ENCODE measurements at places on chromosomes 1 and 21.

GRCh38 chr1:211912844-211913432, 82.4 kb upstream of the LPGAT1 start:
- DNase-seq = no peak

DNA sequence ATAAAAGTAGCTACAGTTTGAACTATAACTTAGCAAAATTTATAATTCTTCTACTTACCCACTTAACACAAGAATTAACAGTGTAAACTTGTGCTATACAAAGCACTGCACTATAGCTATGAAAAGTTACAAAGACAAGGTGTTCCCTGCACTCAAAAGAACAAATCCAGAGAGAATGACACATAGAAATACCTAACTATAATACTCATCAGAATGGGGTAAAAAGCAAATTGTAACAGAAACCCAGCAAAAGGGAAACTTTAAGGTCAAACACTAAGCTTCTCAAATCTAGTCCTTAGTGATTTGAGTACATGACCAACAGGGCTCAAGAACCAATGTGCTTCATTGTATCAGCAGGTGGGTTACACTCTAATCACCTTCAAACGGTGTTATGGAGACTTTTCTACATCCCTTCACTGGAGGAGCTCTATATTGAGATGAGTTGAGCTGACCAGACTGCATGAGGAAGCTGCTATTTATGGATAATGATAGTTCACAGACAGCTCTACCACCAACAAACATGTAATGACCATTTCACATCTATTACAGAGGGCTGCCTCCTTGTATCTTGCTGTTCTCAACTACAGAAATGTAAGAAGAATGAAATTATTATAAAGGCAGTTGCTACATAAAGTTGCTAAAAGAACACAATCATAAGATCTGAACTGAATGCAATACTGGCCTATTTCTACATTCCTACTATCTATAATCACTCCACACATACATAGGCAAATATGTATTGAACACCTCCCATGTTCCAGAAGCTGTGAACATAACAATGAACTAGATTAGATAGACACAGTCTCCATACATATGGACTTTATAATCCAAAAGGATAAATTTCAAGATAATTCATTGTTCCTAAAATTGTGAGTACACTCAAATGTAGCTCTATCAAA, 47.6 kb downstream of the PIK3R3 start:
- DNase-seq = no peak

GRCh38 chr1:78045926-78046778, at the start of gene GIPC2:
GIPC2 (plus strand) TSS chr1:78045966; CDS start chr1:78046095, 129 bp downstream.
- DNase-seq = no peak

DNA sequence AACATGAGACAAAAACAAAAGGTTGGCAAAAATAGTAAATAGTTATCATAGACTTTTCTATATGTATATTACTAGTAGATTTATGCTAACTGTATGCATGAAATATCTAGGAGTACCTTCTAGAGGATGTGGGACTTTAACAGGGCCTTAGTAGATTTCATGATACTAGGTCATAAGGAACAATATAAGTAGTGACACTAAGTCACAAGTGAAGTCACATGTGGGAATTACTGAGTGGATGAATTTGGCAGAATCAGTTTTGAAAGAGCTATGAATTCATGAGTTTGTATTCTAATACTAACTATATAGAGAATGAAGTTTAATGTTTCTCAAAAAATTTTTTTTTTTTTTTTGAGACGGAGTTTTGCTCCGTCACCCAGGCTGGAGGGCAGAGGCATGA, 53.1 kb upstream of the GPR25 start:
- no peak for DNase-seq

DNA sequence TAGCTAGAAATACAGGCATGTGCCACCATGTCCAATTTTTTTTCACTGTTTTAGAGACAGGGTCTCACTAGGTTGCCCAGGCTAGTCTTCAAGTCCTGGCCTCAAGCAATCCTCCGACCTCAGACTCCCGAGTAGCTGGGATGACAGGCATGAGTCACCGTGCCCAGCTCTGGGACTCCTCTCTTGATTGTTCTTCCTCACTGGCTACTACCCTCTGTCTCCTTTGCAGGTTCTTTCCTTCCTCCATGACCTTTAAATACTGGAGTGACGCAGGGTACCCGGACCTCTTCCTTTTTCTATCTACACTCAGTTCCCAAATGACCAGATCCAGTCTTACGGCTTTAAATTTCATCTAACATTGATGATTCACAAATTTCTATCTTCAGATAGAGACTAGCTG, 34.9 kb downstream of the ASH1L start:
- DNase-seq = no peak

- DNase-seq = no peak
Measured at GRCh38 chr1:229709500-229710013, 83.5 kb downstream of the URB2 start.

- DNase-seq = no peak
Measured at GRCh38 chr1:102002057-102002456, 5.3 kb upstream of the OLFM3 start.

DNA sequence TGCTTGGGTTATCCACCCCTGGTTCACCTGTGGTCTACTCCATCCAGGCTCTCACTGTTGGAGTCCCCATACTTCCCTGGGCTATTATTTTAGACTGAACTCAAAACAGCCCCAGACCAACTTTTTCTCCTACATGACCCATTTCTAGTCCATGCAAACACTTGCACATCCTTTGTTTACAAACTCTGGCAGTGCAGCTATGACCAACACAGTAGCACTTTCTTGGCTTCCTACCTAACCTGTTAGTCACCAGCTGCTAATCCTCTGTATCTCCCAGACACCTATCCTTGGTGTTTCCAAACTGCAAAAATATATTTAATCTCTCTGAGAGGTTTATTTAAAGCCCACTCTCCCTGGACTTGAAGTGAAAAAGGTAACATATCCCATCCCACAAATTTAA, 90.8 kb downstream of the DDAH1 start:
- no peak for DNase-seq

DNA sequence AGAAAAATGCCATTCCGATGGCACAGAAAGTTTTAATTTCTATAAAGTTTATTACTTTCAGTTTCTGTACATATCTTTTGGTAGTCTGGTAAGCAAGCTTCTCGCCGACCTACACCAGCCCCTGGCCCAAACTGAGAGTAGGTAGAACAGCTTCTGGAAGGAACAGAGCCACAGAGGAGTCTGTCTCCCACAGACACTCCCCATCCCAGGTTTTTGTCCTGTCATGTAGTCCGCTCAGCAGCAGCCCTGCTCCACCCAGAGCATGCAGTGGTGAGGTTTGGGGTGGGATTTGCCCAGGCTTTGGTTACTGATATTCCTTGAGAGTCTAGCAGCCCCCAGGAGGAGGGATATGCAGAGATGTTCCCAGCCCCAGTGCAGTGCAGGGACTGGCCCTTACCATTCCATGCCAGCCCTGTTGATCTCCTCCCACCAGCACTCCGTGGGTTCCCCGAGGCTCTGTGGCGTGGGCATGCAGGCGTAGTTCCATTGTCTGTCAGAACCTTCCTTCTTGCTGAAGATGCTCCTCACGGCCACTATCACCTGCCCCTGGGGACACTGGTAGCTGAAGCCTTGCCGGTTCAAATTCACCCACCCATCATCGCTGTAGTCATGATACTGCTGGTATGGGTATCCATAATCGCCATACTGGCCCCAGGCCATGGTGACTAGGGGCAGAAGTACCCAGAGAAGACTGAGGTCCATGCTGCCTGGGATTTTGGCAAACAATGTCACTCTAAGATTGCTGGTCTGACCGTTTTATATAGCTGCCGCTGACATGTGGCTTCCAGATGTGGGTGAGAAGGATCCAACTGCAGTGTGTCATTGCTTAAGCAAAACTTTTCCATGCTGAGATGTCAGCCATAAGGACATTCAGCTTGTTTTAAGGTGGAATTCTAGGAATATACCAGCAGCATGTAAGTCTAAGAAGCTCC, at the start of gene DPT:
DPT (minus strand) TSS at position 734 of the 932 bp plus-strand sequence; CDS start at position 702, 32 bp downstream.
- DNase-seq = no peak
